ENCODE measurements at places on chromosomes 11 and 22.

DNA sequence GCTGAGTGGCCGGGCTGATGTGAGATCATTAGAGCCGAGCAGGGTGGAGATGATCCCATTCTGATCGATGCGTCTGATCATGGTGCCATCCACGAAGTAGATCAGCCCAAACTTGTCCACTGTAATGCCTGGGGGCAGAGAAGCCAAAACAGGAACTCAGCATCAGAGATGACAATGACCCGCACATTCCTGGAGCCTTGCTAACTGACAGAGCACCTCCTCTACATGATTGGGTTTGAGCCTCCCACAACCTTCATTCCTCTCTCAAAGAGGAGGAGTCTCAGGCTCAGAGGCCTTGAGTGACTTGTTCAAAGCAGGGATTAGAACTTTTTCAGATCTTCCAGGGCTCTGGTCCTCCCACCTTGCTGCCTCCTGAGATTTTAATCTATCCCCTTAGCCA, 133.7 kb upstream of the NARS2 start:
- peak; percentile 33 for DNase-seq

- DNase-seq: no peak
Observed at GRCh38 chr22:43976861-43977795, 21.9 kb downstream of the SAMM50 start.

- no peak for DNase-seq
Observed at GRCh38 chr11:77981346-77981947, 13.0 kb downstream of the INTS4 start.

DNA sequence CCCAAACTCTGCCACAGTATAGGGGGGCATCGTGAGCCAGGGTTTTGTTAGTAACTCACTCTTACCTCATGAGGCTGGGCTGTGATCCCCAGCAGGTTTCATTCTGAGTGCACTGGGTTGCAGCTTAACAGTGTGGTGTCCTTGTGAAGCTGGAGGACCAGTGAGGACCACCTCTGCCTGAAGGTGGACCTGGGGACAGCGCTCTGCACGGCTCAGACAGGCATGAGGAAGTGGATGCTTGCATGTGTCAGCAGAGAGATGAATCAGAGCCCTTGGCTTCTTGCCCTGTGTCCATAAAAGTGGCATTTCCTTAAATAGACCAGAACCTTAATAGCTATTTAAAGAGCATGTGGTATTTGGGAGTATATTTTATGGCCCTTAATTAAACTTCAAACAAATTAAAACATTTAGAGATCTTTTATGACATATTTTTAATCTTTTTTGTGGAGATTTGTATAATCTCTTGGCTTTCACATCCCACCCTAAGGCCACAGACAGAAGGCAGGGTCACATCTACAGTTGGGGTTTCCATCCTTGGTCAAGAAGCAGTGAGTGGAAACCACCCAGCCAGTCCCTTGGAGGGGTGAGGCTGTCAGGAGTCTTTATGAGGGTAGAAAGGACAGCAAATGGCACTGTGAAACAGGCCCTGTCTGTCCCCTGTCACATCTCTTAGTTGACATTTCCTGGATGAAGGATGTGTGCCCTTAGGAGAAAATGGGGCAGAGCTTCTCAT, 24.8 kb upstream of the ADORA2A start:
- DNase-seq: peak; percentile 86

- DNase-seq: no peak
Observed at GRCh38 chr11:68148879-68149278, 27.7 kb upstream of the CHKA start.

GRCh38 chr11:10358696-10359095, 53.8 kb downstream of the ADM start:
- no peak for DNase-seq

DNA sequence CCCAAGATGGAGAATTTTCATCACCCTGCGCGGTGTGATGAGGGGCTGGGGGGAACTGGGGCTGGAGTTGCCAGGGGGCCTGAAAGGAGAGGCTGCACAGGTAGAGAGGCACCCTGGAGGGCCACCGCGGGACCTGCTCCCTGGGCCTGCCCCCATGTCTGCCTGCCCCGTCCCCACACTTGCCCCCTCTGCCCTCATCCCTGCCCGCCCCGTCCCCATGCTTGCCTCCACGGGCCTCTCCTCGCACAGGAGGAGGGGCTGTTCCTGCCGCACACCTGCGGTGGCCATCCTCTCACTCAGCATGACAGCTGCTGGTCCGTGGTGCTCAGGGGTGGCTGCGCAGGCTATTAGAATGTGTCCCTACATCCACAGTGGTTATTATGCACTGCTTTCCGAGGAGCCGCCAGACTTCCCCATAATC, 43.5 kb downstream of the LINC01488 start:
- DNase-seq: no peak

- no peak for DNase-seq
Observed at GRCh38 chr22:37309211-37310074, 27.1 kb downstream of the CYTH4 start.

GRCh38 chr11:93528757-93529645, 14.2 kb downstream of the SMCO4 start:
- no peak for DNase-seq

DNA sequence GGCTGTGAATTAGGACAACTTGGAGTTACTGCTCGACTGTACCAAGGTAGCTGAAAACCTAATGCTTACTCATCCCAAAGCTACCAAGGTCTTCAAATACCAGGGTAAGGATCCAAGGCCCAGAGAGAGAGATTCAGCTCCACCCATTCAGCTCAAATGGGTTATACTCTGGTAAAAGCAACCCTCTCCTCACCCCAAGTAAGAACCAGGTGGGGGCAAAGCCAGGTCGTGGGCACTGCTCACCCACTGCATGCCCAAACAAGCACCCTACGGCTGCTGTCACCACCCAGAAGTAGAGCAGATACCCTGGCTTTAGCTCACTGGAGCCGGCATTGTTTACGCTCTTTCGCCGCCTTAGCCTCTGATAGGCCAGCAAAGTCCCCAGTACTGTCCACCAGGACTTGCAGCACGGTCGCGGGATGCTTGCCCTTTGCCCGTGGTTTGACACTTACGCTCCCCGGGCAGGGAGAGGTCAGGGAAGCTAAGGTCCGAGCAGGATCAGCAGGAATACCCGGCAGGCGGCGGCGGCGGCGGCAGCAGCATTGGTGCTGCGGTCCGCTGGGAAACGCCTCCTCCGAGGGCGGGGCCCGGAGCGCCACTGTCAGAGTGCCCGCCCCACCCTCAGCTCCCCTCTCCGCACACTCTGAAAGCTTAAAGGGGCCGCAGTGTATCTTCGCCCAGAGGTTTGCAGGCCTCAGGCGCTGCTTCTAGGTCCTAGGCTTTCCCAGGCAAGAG, 19.6 kb downstream of the CKAP5 start:
- peak; percentile 94 for DNase-seq

DNA sequence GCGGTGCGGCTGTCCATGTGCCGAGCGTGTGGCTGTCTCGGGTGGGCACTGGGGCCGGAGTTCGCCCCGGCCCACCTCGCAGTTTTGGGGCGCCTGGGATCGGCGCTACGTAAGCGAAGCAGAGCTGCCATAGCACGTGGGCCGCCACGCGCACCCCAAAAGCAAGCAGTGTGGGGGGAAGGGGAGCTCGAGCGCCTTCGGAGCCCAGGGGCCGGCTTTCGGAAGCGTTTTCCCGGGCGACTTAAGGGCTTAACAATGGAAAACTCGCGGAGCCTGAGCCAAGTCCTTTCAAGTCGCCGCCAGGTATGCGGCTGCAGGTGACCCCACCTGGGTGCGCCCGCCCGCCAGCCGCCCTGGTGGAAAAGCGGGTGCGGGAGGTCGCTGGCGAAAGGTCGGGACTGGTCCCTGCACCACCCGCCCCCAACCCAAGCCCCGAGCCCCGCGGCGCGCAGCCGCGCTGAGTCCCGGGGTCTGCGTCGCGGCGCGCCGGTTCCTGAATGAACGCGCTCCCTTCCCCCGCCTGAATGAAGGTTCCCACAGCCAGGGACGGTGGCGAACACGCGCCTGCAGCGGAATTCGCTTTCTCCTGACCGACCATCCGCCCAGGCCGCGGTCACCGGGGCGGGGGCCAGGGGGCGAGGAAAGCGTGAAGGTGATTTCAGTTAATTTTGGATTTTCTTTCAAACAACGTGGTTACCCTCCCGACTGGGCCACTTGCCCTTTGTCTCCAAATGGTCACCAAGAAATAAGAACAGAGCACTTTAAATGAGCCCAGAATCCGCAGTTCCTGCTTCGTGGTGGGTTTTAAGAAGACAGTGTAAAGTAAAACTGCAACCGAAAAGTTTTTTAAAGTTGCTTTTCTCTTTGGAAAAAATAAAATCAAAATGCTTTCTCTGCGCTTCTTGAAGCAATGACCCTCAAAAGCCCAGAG, 2.8 kb upstream of the CCND1 start:
- DNase-seq: peak; percentile 75

DNA sequence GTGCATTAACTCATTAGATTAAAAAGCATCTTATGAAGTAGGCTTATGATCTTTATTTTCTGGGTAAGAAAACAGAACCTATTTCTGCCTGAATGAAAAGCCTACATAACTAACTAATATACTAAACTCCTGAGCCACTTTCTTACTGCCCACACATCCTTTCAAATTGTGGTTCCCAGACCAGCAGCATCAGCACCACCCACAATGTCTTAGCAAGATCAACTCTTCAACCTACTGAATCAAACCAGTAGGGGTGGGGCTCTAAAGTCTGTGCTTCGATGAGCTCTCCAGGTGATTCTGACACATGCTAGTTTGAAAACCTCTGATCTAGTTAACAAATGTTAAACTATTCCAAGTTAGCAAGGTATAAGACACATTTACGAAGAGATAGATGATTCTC, 462.4 kb downstream of the DLG2 start:
- DNase-seq: no peak

All from AG20443 (cell line).